ENCODE measurements at places on chromosomes 16 and 17.

DNA sequence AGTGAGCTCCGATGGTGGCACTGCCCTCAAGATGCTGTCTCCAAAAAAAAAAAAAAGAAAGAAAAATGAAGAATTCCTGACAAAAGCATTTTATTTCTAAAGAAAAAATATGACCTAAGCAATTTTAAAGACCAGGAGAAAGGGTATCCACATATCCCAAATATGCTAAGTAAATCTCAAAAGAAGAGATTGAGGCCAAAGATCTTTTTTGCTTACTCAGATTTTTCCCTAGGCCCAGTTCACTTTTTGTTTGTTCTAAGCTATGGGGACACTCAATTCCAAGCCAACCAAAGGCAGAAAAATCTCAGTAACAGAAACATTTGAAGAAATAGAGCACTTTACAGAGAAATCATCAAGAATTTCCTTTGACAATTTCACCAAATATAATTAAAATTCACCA is 150.8 kb downstream of the SOX9 start:
- DNase-seq = no peak

DNA sequence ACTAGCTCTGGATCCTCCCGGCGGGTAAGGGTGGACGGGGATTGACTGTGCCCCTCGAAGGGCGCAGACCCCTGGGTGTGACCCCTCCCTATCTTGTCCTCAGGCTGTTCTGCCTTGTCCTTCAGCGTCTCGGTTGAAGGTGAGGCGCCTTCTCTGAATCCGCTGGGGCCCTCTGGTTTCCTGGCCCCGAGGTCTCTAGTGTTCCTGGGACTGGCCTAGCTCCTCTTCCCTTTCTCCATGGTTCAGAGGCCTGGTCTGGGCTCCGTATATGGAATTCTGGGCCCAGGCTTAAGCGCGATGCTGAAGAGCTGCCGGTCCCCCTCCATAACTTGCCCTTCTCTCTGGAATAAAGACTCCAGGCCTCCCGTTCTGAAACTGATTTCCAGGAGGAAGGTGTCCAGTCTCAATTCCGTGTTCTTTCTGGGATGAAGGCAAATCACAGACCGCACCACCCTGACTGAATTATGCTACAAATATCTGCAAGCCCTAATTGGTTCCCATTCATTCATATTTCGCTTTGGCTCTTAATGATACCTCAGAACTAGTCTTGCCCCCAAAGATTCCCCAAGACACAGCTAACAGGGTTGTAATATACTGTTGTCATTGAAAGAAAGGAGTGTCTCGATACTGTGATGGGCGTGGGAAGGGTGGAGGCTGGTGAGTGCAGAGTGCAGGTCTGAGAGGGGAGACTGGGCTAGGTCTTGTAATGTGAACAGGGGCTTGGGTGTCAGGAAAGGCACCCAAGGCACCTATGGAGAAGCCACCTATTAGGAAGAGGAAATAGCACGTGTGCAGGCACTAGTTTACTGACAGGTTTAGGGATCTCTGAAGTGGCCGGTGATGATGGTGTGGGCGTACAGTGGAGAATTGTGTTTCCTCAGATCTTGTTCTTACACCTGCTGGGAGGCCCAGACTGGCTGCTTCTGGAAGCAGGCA is 851 bp downstream of the EDC4 start:
- DNase-seq = no peak

DNA sequence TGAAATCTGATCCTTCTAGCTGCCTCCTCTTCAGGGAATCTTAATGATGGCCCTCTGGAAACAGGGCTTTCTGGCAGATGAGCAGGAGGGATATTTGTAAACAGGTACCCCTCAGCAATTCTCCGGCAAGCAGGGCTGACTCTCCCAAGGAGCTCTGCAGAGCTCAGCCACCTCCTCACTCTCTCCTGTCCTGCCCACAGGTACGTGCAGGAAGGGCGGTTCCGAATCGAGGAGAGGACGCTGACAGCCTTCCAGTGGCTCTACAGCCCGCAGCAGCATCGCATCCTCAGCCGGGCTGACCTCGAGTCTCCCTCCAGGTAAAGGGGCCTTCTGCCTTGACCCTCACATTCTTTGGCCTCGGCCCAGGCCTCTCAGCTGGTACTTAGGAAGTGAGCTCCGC is 20.7 kb upstream of the CCDC92B start:
- no peak for DNase-seq

GRCh38 chr16:80079072-80079471 is 461.7 kb upstream of the DYNLRB2 start:
- DNase-seq = no peak

DNA sequence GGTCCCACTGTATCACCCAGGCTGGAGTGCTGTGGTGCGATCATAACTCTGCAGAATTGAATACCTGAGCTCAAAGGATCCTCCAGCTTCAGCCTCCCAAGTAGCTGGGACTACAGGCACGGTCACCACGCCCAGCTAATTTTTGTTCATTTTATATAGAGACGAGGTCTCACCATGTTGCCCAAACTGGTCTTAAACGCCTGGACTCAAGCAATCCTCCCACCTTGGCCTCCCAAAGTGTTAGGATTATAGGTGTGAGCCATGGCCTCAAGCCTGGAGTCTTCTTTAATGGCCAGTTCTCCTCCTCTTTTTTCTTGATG is 484 bp downstream of the CD300LB start:
- DNase-seq = no peak
